ENCODE measurements at places on chromosomes 5 and 9. TPM values are rescaled to one million over a fixed set of nuclear protein-coding genes. Genes with fewer than 3 reads are reported as not detected.

GRCh38 chr5:135360278-135361274 lies 38.5 kb downstream of the MACROH2A1 start:
- DNase-seq, result no peak

GRCh38 chr9:120579139-120580050 lies 572 bp downstream of the CDK5RAP2 start:
- peak; percentile 4 for DNase-seq

Gene SLC45A2
- not detected for total RNA-seq

Gene ZDHHC11
- total RNA-seq, result 53.7 TPM

DNA sequence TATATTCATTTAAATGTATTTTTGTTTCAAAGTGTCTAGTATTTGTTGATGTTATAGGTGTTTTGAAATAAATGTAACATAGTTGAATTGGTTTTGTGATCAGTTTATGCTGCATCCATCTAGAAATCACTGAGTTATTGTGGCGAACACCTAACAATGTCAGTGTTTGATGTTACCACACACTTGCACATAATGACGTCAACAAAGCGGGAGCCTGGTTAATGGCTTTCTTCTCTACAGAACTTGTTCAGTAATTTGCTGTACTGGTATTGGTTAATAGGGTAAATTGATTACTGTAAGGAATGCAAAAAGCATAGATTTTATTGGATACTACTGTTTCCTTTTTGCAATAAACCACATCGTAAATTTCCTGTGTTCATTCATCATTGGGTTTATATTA lies 133.0 kb downstream of the ATG10 start:
- DNase-seq, result no peak

GRCh38 chr9:133188006-133188842 lies 20.8 kb downstream of the OBP2B start:
- DNase-seq, result peak; percentile 63

GRCh38 chr9:35944173-35944572 lies 13.8 kb downstream of the OR2S2 start:
- DNase-seq, result no peak

Gene SLC34A3
- 0.34 TPM for total RNA-seq

DNA sequence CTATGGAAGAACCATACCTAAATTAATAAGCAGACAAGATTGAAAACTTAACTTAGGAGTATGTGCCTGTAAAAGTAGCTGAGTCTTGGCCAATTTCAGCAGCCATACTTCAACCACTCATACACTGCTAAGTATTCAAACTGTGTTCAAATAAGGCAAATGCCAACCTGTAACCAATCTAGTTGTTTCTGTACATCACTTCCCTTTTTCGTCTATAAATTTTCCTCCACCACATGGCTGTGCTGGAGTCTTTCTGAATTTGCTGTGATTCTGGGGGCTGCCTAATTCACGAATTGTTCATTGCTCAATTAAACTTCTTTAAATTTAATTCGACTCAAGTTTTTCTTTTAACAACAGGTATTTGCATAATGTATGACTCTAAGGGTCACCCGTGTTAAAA lies 184.4 kb downstream of the PLK2 start:
- DNase-seq, result no peak

Gene CCL28
- 12.2 TPM for total RNA-seq

DNA sequence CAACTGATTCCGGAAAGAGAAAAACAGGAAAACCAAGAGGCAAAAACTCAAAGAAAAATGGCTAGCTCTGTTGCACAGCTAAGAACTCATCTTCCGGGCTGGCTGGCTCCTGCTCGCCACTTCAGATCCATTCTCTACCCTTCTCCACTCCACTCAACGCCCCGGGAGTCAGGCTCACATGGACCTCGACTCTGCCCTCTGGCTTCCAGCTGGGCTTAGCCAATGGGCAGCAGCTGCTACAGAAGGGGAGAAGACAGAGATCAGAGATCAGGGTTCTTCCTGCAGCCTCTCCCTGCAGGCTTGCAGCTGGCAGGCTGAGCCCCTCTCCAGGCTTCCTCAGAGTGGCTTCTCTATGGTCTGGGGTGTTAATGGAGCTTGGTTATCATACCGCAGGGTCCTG lies 187.5 kb downstream of the MED10 start:
- no peak for DNase-seq

Gene MUSK
- total RNA-seq, result not detected

Gene FSD1L
- 3.6 TPM for total RNA-seq

GRCh38 chr5:171416160-171417049 lies 3.0 kb upstream of the FGF18 start:
- DNase-seq, result no peak

GRCh38 chr5:132962429-132963021 lies 909 bp downstream of the AFF4 start:
- peak; percentile 38 for DNase-seq

DNA sequence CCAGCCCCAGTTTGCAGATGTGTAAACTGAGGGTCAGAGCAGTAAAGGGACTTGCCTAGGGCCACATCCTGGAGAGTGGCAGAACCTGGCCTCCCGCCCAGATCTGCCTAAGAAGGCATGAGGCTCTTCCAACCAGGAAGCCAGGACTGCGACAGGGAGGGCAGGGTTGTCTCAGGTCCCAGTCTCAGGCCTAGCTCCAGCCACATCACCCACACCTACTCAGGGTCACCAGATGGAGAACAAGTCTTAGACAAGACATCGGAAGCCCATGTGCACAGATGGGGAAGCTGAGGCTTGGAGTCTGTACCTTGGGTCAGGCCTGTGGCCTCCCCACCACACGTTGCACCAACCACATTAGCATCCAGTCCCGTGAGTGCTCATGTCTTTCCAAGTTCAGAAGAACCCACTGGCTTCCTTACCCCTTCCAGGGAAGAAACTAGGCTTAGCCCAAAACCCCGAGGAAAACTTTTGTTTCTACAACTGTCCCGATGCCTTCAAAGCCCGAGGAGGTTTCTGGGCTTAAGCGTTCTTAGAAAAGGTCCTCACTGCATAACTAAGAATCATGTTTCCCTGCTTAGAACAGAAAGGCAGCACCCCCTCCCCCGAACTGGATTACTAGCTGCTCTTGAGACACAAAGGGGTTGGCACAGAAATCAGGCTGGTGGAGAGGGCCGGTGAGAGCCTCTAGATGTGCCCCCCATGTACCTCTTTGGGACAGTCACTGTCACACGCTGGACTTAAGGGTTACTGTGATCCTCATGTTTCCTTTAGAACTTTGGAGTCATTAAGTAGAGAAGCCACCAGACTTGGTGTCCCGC lies 2.2 kb downstream of the FAM78A start:
- DNase-seq, result no peak

DNA sequence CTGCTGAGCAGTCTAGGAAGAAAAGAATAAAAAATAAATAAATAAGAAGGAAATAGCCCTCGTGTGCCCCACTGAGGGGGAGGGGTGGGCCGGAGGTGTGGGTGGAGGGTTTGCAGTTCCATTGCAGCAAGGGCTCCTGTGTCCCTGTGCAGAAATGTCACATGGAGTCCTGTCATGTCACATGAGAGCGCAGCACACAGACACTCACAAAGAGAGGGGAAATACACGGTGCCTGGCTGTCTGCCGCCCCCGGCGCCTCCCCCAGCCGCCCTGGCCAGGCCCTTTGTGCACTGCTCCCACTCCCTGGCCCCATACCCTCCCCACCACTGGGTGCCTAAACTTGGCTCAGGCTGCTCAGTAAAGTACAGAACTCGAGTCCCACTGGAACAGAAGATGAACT lies 55.6 kb upstream of the SPTLC1 start:
- DNase-seq, result no peak

Gene PCDHGA10
- total RNA-seq, result 3.7 TPM

Gene FBXW2
- 44.8 TPM for total RNA-seq

- DNase-seq, result peak; percentile 21
These were observed 141.6 kb downstream of the SLC25A46 start for GRCh38 chr5:110880413-110880812.

DNA sequence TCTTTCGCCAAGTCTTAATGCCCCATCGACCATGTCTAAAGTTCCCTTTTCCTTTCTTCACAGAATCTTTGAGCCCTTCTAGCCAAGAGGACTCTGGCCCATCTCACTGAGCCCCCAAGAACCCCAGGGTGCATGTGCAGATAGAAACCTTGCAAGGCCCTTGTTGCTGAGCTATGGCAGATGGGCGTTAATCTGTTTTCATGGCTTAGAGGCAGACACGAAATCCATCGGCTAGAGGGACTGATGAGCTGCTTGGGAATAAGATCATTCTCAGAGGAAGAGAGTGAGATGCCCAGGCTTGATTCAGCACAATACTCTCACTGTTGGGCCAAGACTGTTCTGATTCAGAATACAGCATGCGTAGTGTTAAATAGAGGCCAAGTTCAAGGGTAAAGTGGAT lies 262.5 kb upstream of the C9orf72 start:
- DNase-seq, result no peak

GRCh38 chr5:140926443-140927227 lies 536 bp downstream of the PCDHAC1 start:
- peak; percentile 76 for DNase-seq

DNA sequence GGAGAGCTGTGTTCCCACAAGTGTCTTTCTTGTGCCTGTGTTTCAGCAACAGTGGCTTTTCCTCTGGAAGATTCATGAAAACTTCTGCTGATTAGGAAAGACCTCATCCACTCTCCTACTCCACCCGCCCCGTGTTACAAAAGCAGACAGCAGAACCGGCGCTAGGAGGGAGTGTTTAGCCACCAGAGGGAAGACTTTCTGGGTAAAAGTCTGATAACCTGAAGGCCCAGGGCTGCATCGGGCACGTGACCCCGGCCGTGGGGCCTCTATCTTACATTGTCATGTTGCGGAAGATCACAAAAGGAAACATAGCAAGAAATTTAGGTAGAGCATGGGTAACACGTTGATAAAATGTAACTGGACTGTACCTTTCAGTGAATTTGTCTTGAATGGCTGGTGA lies 32.0 kb upstream of the DMRT2 start:
- no peak for DNase-seq

- peak; percentile 89 for DNase-seq
These were observed at the start of gene STING1 for GRCh38 chr5:139482050-139482889. Gene STING1 (minus strand): TSS chr5:139482758. CDS start chr5:139481704, 1,054 bp downstream.

DNA sequence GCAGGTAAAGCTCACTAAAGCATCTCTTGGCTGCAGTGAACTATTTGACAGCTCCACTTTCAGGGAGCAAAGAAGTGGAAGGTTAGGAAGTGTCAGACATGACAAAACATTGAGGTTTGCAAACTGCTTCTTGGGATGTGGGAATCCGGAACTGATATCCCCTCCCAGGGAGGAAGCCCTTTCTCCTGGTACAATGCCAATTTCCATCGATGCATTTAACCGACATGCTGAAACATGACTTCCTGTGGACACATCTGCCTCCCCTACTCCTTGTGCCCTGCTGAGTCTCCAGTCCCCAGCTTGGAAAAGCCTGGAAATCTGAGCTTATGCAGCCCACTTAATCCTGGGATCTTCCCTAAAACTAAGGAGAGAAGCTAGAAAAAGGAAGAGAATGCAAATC lies 323.1 kb upstream of the DAP start:
- no peak for DNase-seq

- no peak for DNase-seq
These were observed 354.2 kb downstream of the MRPS30 start for GRCh38 chr5:45162974-45163373.

DNA sequence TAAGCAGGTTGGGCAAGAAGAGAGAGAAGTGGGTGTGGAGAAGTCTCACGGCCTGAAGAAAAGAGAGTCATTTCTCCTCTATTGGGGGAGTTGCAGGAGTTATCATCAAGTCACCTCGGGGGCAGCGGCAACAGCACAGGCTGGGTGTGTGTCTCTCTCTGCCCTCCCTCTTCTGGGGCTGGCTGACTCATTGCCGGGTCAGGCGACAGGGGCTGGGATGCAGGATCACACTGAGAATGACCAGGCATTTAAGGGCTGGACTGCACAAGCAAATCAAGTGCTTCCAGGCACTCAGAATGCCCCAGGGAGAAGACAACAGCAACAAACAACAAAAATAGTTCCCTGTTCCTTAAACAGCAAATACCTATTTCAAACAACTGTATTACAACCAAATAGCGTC lies 6.3 kb upstream of the EQTN start:
- peak; percentile 32 for DNase-seq

DNA sequence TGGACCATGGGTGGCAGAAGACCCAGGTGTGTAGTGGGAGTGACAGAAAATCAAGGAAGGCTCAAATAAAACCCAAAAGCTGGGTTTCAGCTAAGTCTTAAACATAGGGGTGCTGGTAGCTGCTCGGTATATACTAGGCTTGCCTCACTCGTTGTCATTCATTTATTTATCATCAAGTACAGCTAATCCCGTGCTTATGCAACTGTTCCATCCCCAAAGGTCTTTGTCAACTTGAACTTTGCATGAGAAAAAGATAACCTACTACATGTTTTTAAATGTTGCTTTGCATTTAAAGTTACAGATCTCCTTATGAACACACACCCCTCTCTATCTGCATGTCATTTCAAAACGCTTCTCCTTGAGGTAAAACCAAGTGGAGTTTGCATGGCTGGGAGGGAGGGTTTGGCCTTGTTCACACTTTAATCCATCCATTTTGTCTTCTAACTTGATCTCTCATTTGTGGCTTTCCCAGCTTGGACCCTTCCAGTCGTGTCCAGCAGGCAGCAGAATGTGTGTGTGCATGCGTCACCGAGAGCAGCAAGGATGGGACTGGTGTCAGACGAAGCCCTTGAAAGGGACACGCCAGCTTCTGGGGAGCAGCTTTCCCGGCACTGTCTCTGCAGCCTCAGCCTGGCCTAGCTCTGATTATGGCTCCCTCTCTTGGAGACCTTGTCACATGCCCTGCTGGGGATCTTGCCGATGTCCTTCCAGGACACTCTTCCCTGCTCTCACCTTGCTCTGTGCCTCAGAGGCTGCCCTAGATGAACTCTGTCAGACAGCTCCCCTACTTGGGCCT lies 133.5 kb downstream of the GADD45G start:
- no peak for DNase-seq

Data from Calu3 (cell line).